Activated CD4-positive, alpha-beta T cell treated with anti-CD3 and anti-CD28 coated beads, Interleukin-2, amount 10 ng/mL, durations not matched to agents 7 days and 5 days (primary cell): ENCODE measurements at places on chromosomes 1 and 21. TPM values are rescaled to one million over a fixed set of nuclear protein-coding genes. Genes with fewer than 3 reads are reported as not detected.
A peak's percentile ranks its signal among the peaks of the same experiment; 100 is the strongest.

- peak; percentile 18 for DNase-seq
These were observed 29.4 kb upstream of the PPP2R5A start for GRCh38 chr1:212255705-212256307.

GRCh38 chr1:13770743-13771142, 70.8 kb downstream of the PRDM2 start:
- no peak for DNase-seq

DNA sequence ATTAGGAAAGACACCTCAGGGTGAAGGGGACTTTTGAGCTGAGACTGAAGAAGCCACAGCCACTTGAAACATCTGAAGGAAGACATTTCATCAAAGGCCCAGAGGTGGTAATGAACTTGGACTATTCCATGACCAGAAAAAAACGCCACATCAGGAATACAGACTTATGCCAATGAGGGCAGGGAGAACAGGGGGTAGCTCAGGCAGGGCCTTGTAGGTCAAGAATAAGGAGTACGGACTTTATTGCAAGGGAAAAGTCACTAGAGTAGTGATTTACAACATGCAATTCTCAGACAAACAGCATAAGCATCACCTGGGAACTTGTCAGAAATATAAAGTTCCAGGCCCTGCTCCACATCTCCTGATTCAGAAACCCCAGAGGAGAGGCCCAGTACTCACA, 11.8 kb downstream of the TP53BP2 start:
- no peak for DNase-seq

- DNase-seq: no peak
These were observed 53.1 kb downstream of the DIPK1A start for GRCh38 chr1:92907949-92908684.

- DNase-seq: no peak
These were observed 35.7 kb upstream of the PLA2G4A start for GRCh38 chr1:186792870-186793581.

PTGS2 gene
- total RNA-seq: not detected

DNA sequence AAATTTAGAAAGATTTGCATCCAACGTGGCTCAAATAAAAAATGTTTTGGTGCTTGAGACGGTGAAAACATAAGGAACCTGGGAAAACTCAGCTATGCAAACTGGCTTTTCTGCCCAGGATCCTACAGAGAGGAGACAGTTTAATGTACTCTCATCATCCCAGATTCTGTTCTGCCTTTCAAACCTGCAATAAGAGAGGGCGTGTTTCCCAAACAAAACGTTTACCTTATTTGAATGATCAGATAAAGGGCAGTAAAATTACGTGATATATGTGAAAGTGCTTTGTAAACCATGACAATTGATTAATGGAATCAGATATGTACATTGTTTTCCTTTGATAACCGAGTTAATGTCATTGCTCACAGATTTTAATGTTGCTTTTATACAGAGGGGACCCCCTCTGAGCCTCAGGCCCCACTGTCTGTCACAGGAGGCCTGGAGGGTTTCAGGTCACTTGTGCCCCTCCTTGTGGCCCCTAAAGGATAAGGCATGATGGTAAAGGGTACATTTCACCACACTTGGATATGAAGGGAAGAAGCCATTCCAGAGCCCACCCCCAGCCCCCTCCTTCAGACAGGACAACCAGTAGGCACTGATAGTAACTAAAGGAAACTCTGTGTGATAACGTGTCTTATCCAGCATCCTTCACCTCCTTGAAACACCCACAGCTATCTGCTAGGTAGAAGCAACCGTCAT, 157.6 kb downstream of the EDEM3 start:
- DNase-seq: no peak

DNA sequence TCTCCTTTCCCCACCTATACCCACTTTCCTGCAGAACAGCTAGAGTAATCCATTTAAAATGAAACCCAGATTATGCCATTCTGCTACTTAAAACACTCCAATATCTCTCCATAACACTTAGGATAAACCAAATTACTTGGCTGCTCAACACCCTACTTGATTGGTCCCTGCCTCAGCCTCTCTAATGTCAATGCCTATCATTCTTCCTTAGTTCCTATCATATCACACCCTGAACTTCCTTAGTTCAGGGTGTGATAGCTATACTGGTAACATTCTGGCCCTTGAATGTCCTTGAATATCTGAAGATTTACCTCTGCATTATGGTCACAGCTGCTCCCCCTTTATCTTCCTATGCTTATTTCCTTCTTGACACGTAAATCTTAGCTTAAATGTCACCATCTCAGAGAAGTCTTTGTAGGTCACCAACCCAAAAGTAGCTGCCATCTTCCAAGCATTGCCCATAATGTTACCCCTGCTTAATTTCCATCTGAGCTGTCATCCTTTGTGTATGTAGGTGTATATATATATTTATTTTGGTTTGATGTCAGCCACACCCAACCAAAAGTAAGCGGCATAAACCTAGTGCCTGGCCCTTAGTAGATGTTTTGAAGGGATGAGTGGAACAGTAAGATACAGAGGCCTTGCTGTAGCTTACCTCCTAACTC, 379.8 kb downstream of the PTPRC start:
- no peak for DNase-seq

FTCD gene
- not detected for total RNA-seq

DNA sequence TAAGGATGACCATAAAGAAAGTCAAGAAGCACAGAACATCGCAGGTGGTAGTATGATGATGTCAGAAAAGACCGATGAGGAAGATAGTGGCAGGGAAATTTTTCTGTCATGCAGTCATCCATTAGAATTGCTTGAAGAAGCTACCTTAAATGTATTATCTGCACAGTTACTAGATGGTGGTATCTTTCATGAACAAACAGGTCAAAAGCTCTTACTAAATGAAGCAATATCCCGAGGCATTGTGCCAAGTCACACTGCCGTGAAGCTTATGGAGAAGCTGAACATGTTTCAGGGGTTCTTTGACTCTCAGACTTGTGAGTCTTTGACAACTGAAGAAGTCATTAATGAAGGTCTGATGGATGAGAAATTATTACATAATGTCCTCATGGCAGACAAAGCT, 128.8 kb downstream of the MACF1 start:
- DNase-seq: no peak

- DNase-seq: no peak
These were observed 8.8 kb upstream of the NT5C1A start for GRCh38 chr1:39680751-39681150.
